ENCODE measurements at places on chromosomes 11 and 22.

DNA sequence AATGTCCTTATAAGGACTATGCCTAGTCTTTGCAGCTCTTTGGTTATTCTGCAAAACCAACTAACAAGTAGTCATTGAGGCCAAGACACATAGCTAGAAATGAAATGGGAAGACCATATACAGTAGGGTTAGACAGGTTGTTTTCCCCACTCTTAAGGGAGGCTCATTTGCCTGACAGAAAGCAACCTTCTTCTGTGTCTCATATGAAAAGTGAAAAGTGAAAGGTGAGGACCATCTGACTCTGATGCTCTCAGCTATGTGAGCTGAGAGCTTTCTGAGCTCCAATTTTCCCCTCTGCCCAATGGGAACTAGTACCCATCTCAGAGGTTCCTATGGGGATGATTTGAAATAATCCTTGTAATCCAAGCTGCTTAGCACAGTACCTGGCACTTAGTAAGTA, 142.0 kb upstream of the BDNF start:
- no peak for DNase-seq

DNA sequence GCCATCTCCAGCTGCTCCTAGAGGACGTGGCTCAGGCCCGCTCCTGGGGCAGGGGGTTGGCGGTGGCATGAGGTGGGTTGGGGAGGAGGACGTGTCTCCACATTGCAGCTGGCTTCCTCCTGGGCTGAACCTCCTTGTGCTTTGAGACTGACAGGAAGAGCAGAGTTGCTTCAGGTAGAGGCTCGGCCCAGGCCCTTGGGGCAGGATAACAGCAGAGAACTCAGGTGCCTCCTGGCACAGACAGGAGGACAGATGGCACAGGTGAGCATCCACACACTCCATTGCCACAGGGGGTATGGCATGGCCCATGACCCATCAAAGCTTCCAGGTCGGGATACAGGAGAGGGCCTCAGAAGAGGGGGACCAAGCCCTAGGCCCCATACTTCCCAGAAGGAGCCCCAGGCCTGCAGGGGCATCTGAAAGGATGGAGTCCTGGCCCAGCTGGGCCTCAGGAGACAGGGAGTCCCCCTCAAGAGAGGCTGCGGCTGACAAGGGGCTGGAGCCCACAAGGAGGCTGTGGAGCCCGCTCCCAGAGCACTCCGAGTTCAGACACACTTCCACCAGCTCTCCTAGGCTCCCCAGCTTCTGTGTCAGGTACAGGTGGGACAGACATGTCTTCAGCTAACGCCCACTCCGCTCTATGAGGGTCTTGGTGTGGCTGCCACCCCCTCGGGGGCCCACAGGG, 2.0 kb upstream of the KLHL35 start:
- DNase-seq: no peak

DNA sequence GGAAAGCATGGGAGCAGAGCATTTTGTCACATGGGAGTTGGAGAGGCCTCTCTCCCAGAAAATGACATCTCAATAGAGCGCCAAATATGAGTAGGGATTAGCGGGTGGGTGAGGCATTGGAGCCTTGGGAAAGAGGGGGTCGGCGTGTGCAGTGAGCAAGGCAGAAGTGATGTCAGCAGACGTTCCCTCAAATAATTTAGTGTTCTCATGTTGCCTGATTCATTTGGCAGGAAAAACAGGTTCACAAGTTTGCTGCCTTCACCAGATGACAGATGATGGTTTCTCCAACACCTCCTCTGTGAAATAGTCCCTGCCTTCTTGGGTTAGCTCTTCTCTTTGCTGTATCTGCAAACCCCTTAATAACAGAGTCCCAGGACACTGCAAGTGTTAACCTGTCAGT, 118.5 kb upstream of the ARHGAP20 start:
- peak; percentile 48 for DNase-seq

- no peak for DNase-seq
Observed at GRCh38 chr11:60376601-60377000, 1.7 kb upstream of the MS4A7 start.

- peak; percentile 75 for DNase-seq
Observed at GRCh38 chr22:44129619-44129976, 51.1 kb upstream of the PARVG start.

Data from fibroblast of lung (primary cell).